NCI-H2081 treated with DMSO at 0.1 percent for 48 hours (cell line): ENCODE measurements at places on chromosomes 6 and 20.

DNA sequence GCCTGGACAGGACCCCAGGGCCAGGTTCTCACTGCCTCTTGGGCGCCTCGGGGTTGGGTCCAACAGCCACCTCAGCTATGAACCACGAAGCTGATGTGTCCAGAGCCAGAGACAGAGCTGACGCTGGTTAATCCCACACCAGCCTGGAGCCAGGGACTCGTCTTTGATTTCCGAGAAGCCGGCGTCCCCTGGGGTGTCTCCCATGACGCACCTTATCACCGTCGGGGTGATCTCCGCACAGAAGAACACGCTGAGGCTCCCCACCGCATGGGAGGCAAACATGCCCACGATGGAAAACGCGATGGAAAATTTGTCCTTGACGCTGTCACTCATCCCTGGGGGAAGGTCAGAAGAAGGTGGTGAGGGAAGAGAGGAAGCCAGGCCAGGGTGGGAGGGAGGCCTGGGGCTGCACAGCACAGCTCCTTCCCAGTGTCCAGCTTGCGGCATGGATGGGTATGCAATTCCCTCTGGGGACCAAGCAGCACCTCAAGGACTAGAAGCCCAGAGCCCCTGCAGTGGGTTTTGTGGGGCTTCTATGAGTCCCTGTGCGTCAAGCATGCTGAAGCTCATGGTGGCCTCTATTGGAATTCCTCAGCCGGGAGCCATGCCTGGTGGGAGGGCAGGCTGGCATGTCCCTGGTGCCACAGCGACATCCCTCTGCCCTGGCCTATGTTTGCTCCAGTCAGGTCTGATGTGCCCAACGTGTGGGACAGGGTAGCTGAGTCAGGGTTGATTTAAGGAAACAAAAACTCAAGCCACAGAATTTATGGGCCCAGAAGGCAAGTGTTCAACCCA, 25.1 kb downstream of the PSMG4 start:
- DNase-seq: no peak

- no peak for DNase-seq
Observed at GRCh38 chr20:59192533-59192896, 28.9 kb downstream of the ZNF831 start.

GRCh38 chr6:119174879-119175817, 96.7 kb upstream of the FAM184A start:
- no peak for DNase-seq

DNA sequence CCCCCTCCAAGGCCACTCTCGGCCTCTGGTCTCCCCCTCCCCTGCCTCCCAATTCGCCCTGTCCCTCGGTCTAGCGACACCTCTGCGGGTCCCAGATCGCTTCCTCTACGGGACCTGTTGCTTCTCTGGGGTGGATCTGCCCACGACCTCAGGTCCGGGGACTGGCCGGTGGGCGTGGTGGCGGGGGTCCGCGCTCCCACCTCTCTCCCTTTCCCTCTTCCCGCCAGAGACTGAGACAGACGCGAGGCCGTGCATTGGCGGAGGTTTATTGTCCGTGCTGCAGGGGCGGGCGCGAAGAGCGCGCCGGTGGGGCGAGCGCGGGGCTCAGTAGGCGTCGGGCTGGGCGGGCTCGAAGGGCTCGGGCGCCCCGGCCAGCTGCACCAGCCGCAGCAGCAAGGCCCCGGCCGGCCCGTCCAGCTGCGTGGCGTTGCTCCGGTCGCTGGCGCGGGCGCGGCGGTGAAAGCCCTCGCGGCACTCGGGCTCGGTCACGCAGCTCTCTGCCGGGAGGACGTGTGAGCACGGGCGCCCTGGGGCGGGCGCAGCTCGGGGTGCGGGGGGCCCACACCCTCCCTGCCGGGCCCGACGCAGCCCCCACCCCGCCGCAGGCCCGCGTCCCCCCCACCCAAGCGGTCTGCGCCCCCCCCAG, 2.1 kb downstream of the AVP start:
- DNase-seq: no peak

DNA sequence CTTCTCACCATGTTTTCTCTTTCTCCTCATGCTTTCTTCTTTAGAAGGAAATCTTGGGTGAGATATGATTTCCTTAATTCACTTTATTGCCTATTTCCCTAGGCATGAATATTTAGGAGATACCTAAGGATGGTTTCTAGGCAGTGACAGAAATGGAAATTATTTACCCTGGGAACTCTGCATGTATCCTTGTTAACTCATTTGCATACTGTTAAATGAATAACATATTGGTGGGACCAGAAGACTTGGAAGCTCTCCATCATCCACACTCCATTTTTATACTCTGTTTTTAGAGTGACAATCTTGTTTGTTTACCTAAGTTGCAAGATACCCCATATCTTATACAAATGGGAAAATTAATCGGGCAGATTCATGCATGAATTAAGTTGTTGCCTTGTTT, 285.7 kb downstream of the RNF144B start:
- DNase-seq: no peak

- DNase-seq: no peak
Observed at GRCh38 chr20:21529863-21530262, 16.0 kb upstream of the NKX2-2 start.

GRCh38 chr6:82094166-82094806, 153.3 kb downstream of the IBTK start:
- DNase-seq: no peak

DNA sequence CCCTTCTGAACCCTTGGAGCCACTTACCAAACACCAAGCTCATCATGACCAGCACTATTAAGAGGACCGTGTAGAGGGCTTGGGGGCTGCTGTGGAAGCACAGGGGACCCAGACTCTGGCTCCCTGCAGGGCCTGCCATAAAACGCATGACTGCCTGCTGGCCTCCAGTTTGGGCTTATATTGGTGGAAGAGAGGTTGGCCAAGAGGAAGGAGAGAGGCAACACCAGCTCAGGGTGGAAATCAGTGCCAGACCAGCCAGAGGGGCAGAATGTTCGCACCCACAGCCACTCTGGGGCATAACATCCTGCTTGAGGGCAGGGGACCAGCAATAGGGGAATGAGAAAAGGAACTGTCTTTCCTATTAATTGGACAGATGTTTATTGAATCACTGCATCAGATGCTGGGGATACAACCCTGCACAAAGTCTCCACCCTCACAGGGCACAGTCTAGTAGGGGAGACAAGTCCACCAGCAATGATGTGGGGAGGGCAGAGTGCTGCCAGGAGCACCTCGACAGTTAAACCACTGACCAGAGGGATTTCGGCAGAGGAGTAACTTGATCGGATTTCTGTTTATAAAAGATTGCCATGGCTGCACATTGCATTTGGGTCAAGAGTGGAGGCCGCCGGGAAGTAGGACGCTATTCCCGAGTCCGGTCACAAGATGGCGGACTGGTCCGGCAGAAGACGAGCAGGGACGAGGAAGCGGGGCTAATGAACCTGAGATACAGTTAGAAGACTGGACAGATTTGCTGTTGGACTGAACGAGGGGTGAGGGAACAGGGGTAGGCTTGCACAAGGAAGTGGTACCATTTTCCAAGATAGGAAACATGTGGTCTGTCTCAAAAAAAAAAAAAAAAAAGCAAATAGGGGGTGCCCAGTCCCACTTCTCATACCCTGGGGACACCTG, at the start of gene LY6G5C:
LY6G5C (minus strand) TSS at position 842 of the 909 bp plus-strand sequence; CDS start at position 148, 694 bp downstream.
- peak; percentile 69 for DNase-seq

GRCh38 chr6:17741507-17741906, 34.8 kb upstream of the NUP153 start:
- DNase-seq: no peak

DNA sequence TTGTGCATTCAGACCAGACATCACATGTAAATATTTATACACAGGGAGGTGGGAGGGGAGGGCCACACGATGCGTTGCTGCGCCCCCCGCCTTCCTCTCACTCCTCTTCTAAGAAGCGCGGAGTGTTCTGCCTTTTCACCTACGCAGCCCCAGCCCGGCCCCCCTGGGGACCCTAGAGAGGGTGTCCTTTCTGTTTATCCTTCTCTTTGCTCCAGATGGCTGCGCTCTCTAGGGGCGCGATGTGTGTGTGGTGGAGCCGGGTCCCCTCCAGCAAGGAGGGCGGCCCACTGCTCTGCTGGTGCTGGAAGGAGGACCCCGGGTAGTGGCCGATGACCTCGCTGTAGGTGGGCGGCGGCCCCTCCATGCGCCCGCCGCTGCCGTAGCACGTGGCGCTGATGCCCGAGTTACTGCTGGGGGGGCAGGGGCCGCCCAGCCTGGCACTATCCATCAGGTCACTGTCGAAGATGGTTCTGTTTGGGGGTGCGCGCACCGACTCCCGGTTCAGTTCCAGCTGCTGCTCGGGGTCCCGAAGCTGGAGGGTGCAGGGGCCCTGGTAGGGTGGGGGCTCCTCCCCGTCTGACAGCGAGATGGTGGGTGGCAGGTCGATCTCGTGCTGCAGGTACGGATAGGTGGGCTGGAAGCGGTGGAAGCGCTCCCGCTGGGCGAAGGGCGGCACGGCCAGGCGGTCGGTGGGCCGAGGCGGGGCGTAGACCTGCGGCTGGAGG, 31.8 kb upstream of the ZBP1 start:
- DNase-seq: no peak

- no peak for DNase-seq
Observed at GRCh38 chr6:34059136-34059731, 86.7 kb downstream of the GRM4 start.

DNA sequence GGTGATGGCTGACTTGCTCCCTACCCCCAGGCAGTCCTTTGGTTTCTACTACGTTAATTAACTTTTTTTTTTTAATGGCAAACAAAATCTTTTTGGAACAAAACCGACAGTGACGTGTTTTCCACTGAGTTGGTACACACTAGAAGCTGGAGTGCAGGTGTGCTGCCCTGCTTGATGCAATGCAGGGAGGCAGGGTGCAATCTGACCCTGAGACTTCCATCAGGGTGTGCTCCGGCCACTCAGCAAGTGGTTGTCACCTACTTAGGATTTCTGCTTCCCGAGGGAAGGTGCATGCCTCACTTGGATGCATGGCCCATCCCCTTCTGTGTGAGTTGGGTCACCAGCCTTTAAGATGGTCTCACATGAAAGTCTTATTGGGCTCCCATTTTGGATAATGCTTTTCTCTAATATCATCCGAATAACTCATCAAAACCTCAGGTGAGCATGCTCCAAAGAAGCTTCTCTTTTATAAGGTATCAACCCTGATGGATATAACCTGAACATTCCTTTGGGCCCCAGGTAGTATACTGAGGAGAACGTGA, 14.0 kb downstream of the RREB1 start:
- DNase-seq: no peak

DNA sequence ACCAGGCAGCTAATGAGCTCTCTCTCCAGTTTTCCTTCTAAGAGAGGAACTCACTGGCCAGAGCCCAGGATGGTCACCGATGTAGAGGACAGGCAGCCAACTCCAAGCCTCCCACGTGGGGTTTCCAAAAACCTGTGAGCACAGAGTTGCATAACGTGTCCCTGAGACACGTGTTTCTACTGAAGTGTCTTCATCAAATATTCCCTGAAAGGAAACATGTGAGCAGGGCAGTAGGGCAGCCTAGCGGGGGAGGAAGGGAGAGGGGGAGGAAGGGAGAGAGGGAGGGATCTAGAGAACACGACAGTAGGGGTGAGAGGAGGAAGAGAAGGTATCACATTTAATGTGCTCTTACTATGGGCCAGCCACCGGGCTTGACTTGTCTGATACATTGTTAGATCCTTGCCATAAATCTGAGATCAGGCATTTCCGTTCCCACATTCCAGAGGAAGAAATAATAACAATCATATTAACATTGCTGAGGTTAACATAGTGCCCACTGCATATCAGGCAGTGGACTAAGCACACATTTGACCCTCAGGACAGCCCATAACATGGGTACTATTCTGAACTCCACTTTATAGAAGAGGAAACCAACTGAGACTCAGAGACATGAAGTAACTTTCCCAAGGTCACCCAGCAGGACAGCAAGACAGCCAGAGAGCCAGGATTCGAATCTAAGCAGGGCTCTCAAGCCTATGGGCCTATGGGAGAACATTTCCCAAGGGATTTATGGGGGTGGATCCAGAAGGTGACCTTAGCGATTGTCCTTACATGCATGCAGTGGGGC, 4.5 kb upstream of the SYS1 start:
- no peak for DNase-seq

- DNase-seq: no peak
Observed at GRCh38 chr6:44084231-44085014, 42.8 kb downstream of the MRPL14 start.

DNA sequence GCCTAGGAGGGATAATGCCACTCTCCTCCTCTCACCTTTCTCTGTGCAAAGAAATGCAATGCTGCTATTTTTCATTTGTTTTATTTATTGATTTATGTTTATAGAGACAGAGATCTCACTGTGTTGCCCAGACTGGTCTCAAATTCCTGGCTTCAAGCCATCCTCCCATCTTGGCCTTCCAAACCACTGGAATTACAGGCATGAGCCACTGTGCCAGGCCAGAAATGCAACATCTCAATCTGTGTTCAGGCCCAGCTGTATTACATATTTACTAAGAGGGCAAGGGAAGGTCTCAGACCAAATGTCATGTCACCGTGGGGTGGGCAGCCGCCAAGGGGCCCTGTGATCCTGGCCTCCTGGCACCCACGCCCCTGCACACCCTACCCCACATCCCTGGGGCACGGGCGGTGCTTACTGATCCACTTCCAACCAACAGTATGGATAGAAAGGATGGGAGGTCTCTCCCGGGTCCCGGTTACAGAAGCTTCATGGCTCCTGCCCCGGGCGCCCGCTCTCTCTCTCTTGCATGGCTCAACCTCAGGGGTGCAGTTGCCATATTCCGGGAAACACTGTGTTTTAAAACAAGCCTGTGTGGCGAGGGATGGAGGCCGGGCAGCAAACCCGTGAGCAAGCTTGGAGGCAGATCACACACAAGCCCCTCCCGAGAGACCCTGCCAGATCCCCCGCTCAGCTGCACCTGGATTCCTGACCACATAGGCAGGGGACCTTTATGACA, 111.8 kb downstream of the AGPAT4 start:
- DNase-seq: no peak

GRCh38 chr20:23661002-23661429, 23.3 kb upstream of the CST3 start:
- DNase-seq: no peak

DNA sequence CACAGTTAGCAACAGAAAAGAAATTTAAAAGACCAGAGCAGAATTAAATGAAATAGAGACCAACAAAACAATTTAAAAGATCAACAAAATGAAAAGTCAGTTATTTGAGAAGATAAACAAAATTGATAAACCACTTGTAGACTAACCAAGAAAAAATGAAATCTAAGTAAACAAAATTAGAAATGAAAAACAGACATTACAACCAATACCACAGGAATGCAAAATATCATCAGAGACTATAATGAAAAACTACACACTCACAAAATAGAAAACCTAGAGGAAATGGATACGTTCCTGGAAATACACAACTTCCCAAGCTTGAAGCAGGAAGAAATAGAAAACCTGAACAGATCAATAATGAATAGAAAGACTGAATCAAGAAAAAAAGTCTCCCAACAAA, 97.8 kb downstream of the WDR27 start:
- DNase-seq: no peak

DNA sequence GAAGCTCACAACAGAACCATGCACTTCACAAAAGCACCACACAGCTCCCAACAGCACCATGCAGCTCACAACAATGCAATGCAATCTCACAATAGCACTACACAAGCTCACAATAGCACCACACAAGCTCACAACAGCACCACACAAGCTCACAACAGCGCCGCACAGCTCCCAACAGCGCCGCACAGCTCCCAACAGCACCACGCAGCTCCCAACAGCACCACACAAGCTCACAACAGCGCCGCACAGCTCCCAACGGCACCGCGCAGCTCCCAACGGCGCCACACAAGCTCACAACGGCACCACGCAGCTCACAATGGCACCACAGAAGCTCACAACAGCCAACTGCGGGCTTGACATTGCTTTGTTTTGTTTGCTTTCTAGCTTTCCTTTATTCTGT, 198.1 kb downstream of the DLL1 start:
- DNase-seq: no peak

- no peak for DNase-seq
Observed at GRCh38 chr20:15039088-15039752, 701.8 kb upstream of the FLRT3 start.
